Stimulated activated CD8-positive, alpha-beta memory T cell treated with anti-CD3 and anti-CD28 coated beads, Interleukin-15, amount 100 ng/mL, for 24 hours (primary cell): ENCODE measurements at places on chromosomes 2 and 18.

DNA sequence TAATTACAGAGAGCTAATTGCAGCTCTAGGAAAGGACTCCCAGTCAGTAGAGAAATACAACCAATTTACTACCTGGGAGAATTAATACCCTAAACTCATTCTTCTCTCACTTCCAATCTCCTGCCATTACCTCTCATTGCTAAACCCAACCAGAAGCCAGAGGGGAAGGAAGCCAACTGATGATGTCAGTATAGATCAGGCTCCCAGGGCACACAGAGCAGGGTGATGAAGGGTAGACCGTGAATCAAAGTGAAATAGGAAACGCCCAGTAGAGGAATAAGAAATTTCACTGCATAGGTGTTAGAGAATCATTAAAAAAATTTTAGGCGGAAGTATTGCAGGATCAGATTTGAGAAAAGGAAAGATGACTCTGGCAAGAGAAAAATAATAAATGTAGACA lies 456.8 kb upstream of the NXPH2 start:
- DNase-seq: no peak

DNA sequence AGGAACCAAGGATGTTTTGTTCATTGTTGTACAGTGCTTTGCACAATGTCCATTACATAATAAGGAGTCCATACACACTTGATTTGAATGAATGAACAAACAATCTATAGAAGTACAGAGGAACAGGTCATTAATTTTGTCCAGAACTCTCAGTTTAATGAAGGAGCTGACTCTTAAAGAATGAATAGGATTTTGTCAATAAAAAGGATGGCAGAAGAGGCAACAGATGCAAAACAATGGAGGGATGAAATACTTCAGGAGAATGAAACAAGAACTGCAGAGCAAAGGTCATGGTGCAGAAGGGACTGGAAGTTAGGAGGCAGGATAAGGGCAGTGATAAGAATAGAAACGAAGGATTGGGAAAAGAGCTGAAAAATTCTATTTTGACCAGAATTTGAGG lies 28.7 kb upstream of the COL5A2 start:
- DNase-seq: no peak

- no peak for DNase-seq
Observed at GRCh38 chr2:136361521-136361920, 243.6 kb upstream of the CXCR4 start.

DNA sequence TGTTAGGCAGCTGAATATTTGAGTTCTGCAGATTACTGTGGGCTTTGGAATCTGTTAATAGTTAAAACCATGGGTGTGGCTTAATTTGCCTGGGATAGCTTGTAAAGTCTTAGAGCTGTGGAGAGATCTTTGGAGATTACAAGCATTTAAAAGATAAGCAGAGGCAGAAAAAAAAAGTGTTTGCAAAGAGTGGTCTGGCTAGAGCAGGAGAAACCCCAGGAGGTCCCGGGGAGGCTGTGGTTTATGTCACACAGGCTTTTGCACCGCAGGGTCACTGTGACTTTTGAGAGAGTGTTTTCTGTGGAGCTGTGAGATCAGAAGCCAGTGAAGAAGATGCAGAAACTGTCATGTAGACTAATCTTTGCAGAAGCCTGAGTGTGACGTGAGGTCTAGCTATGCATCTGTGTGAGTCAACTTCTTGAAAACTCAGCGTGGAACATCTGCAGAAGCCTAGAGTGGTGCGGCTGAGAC lies 49.0 kb downstream of the SETBP1 start:
- no peak for DNase-seq

GRCh38 chr2:212537726-212538304 lies 787 bp downstream of the ERBB4 start:
- DNase-seq: no peak

DNA sequence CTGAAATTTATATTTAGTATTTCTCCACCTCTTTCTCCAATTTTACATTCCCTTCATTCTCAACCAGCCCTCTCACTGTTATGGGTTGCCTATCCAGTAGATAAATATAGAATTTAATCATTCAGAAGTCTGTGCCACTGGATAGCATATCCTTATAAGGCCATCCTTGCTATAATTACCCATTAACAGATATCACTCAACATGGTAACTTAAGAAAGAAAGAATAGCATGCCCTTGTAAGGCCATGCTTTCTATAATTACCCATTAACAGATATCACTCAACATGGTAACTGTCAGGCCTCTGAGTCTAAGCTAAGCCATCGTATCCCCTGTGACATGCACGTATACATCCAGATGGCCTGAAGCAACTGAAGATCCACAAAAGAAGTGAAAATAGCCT lies 1137.4 kb upstream of the FAM98A start:
- DNase-seq: no peak

DNA sequence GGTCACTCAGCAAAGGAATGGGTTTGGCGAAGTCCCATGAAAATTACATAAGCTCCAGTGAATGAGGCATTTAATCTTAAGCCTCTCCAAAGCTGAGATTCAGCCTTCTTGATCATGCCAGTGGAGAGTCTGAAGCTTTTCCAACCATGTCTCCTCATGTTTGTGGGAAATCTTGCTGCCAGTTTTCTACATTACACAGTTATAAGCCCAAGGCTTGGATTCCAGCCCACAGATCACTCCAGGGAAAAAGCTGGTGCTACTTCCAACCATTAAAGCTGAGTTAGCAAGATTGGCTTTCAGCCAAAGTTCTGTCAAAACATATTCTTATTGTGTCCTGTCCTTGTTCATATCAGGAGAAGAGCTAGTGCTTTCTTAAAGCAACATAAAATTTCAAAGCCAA lies 293.8 kb downstream of the LRRTM4 start:
- DNase-seq: no peak
